CD8-positive, alpha-beta memory T cell (primary cell): ENCODE measurements at places on chromosomes 6 and 20.

GRCh38 chr6:76752841-76753240, 680.4 kb upstream of the IMPG1 start:
- no peak for DNase-seq

DNA sequence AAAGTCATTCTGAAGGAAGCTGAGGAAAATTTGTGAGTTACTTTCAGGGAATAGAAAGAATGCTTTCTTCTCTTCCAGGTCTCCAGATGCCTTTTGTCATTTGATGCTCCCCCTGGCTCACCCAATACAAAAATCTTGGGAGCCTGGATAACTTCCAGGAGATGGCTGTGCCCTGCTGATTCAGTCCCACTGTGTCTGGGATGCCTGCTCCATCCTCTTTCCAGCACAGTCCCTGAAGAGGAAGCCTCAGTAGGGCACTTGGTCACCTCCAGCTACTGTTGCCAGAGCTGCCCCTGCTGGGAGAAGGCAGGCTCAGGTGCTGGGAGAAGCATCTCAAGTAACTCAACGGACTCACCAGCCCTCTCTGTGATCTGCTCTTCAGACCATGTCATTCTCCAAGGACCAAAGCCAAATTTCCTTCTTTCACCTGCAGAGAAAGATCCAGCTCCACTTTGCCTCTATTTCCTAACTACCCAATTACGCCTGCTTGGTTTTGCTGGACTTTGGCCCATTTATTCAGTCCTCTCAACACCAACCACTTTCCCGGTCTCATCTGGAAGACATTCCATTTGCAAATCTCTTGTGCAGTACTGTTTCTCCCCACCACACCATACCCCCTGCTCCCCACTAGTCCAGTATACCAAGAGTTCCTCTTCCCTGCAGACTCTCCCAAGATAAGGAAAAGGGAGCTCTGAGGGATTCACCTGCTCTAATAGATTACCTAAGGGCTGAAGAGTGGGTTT, 53.3 kb downstream of the SLC23A2 start:
- no peak for DNase-seq

DNA sequence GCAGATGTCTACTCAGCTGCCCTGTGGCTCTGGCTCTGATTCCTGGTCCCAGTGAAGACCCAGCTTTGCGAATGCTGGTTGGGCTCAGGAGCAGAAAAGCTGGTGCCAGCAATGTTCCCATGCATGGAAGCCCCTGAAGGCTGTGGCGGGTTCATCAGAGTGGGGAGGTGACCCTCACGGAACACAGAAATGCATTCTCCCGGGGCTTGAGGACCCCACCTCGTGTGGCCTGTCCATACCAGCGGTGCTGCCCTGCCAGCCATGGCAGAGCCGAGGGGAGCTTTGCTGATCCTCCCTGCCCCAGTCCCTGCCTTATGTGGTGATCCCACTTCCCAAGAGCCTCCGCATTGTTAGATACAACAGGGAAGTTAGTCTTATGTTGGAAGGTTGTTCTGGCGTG, 157.7 kb upstream of the THBS2 start:
- no peak for DNase-seq

DNA sequence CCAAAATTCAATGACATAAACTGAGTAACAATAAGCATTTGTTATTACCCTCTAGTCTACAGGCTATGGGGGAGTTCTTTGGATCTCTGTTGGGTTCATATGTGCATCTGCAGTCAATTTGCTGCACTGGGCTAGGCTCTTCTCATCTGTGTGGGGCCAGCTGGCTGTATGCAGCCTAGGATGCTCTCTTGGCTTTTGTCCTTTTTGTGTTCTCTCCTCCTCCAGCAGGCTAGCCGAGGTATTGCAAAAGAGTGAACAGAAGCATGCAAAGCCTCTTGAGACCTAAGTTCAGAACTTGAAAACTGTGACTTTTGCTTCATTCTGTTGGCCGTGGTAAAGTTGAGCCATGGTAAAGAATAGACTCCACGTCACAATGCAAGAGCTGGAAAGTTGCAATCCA, 62.8 kb upstream of the FOXO3 start:
- DNase-seq: no peak

DNA sequence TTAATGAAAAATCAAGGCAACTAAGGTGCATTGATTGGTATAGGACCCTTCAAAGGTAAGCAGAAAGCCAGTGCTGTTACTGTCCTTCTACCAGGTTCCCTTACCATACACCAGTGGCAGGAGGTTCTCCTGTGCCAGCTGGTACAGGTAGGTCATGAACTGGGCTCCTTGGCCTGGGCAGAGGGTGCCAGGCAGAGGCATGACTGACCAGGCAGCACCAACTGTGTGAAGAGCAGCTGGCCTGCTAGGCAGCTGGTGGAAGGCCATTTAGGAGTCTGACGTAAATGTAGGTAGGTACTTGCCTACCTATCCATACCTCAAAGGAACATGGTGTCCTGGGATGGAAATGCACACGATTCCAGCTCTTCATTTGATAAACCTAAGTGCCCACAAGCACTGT, 23.3 kb downstream of the PCNA start:
- DNase-seq: no peak
